ENCODE measurements at places on chromosomes 2 and 18.

DNA sequence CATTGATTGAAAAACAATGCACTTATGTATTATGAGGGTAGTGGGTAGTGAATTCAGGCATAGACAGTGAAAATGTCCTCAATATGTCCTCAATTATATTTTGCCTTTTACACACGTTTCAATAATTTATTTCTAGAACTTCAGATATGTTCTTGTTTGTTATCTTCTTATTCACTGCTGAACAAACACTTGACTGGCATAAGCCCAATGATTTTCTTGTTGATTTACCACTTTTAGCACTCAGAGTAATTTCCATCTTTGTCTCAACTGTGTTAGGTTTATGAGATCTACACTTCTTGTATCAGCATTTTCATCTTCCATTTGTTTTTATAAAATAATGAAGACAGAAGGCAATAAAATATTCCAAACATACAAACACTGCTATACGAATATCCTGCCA, 61.8 kb upstream of the DCC start:
- H3K27ac ChIP-seq, result no peak overlapping the region
- DNase-seq, result no peak
- no peak overlapping the region for H3K4me3 ChIP-seq
- H3K4me1 ChIP-seq, result no peaks in the 10 kb centered on the region
- H3K36me3 ChIP-seq, result no peaks in the 10 kb centered on the region

- no peaks in the 10 kb centered on the region for H3K4me1 ChIP-seq
- H3K4me3 ChIP-seq, result no peak overlapping the region
- H3K36me3 ChIP-seq, result no peaks in the 10 kb centered on the region
- no peaks in the 10 kb centered on the region for H3K27me3 ChIP-seq
- DNase-seq, result no peak
- no peak overlapping the region for H3K27ac ChIP-seq
Measured at GRCh38 chr2:75964646-75965045, 253.9 kb upstream of the GCFC2 start.

DNA sequence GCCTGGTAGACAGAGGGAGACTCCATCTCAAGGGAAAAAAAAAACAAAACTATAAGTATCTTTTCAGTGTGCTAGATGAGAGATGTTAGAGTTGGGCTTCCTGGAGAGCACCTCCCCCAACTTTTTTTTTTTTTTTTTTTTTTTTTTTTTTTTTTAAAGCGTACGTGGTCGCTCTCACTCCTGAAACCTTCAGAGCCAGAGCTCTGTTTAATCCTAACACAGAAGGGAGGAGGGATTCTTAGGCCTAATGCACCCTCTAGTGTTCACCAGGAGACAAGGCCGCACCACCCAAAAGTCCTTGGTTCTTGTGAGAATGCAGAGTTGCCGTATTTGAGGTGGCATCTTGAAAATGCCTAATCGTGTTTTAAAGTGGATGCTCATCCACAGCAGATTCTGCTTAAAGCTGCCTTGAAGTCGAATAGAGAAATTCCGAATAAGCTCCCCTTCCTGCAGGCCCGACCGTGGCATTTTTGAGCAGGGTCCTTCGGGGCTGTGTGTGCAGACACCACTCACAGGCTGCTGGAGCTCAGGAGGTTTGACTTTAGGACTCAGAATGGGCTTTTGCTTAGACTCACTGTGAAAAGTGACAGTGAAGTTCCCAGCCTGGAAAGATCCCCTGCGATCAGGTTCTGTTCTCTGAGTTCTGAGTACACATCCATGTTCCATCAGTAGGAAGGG, 252.6 kb downstream of the AGAP1 start:
- H3K27ac ChIP-seq, result no peak overlapping the region
- H3K4me1 ChIP-seq, result peaks cover 4% of the 10 kb centered on the region
- no peak overlapping the region for H3K4me3 ChIP-seq

DNA sequence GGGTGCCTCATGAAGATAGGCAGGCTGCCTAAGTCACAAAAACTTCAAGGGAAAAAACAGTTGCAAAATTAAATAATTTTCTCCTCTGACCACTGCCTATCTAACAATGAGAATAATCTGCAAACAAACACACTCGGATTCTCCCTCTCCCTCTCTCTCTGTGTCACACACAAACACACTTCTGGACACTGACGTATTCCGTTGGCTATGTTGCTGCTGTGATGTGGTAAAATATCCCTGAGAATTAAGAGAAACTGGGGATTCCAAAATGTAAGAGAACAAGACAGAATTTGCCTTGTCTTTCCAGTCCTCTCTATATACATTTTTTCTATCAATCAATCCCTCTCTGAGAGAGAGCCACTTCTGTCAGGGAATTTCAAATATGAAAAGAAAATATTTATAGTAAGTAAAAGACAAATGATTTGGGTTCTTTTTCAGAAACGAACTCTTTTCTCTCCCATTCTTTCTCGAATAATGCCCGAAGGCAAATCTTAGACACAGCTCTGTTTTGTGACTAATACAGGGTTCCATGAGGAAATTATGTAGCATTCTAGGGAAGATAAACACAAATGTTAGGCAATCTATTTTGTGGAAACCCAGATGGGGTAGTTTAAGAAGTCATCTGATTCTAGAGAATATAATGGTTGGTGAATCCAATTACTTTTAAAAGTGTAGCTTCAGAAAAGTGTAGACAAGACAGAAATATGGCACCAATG, 310.3 kb upstream of the CYP26B1 start:
- no peak overlapping the region for H3K27ac ChIP-seq
- H3K4me1 ChIP-seq, result no peaks in the 10 kb centered on the region
- H3K27me3 ChIP-seq, result no peaks in the 10 kb centered on the region
- no peak for DNase-seq

DNA sequence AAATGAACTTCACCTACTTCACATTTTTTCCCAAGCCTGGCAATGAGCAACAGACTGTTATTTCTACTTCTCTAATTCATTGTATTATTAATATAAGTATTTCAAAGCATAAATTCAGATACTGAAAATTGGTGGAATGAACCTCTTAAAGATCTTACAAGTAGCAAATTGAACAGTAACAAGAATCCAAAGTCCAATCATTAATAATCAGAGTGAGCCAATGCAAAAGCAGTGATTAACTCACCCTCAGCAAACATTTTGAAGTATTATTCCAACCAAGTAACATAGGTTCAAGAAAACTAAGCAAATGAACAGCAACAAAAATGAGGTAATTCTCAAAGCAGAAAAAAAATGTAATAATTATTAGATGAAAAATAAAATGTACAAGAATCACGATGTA, 288.1 kb upstream of the ZC3H15 start:
- no peak overlapping the region for H3K27ac ChIP-seq
- no peak for DNase-seq
- H3K4me1 ChIP-seq, result no peaks in the 10 kb centered on the region
- H3K4me3 ChIP-seq, result no peak overlapping the region
- no peaks in the 10 kb centered on the region for H3K27me3 ChIP-seq
- no peaks in the 10 kb centered on the region for H3K36me3 ChIP-seq

DNA sequence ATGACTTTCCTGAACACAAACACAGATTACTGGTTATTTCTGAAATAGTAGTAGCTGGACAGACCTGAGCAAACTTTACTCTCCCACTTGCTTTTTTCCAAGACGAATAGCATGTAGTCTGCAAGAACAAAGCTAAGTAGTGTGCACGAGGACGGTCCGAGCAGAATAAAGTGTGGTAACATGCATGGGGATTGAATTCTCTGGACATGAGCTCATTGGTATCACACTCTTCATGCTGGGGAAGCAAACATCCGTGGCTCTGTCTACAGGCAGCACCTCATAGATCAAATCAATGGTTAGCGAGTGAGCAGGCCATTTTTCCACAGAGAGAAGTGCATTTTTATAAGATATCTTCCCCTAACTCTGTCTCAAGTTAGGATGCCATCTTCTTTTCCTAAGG, 164.8 kb upstream of the STK17B start:
- no peak overlapping the region for H3K4me3 ChIP-seq
- H3K27ac ChIP-seq, result no peak overlapping the region
- no peaks in the 10 kb centered on the region for H3K4me1 ChIP-seq
- no peaks in the 10 kb centered on the region for H3K36me3 ChIP-seq
- no peaks in the 10 kb centered on the region for H3K27me3 ChIP-seq

- H3K36me3 ChIP-seq, result no peaks in the 10 kb centered on the region
- H3K4me1 ChIP-seq, result no peaks in the 10 kb centered on the region
- H3K27me3 ChIP-seq, result no peaks in the 10 kb centered on the region
- DNase-seq, result no peak
Measured at GRCh38 chr2:189137519-189137918, 42.0 kb downstream of the COL5A2 start.

All from spinal cord (tissue), 10 donors.